ENCODE measurements at places on chromosomes 7 and 10.
A peak's percentile ranks its signal among the peaks of the same experiment; 100 is the strongest.

GRCh38 chr7:148625342-148625741 lies 34.8 kb downstream of the C7orf33 start:
- ATAC-seq = no peak

DNA sequence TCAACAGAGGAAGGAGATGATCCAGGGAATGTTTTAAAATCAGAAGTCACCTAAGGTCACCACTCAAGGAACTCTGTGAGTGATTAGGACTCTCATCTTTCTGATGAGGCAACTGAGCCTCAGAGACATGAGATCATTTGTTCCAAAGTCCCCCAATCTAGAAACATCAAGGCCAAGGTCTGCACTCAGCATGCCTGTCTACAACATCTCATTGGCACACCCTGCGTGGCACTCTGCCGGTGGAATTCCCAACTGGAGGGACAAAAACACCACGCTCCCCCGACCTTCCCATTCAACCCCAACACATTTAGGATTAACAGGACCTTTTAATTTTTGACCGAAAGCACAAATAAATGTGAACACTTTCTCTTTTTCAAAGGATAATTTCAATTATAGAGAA lies 31.4 kb downstream of the CPXM2 start:
- no peak for ATAC-seq

DNA sequence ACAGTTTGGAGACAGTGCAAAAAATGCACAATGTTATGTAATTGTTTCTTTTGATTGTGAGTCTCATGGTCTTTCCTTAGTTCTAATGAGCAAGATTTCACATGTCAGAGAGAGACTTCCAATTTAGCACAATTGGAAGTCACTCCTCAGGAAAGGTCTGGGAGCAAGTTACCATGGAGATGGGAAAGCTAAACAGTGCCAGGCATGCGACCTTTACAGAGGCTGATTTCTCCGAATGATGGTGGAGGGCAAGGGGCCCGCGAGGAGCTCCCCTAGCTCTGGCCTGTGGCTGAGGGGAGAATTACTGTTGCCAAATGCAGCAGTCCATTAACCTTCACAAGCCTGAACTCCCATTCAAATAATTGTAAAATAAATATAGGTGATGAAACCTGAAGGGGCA lies 59.3 kb downstream of the CDCA7L start:
- peak; percentile 69 for ATAC-seq

DNA sequence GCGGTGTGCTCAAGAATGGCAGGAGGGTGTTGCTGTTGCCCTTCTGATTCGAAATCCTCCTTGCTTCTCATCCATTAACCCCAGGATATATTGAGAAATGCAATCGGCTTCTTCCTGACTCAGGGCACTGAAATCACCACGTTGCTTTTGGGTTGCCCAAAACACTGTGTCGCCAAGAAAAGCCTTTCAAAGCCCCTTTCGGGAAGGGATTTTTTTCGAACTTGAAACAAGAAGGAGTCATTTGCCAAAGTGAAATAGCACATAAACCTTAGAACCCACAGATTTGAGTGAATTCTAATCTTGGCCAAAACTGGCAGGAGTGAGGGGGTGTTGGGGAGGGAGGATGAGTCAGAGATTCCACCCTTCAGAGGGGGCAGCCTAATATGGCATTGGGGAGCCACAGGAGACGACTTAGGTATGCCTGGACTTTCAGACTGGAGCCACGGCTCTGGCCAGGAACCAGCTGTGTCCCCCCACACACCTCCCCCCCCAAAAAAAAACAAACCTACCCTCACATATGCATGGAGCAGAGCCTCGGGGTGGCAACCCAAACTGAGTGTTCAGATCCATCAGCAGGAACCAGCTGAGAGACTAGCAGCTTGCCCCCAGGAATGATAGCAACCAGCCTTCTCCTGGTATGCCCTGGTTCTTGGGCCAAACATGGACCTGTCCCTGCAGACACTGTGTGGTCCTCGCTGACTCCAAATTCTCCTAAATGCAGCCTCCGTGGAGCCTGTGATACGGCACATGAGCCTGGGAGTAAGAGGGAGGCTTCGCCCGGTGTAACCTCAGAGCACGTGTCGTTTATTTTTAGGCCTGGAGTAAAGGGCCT lies 138.4 kb downstream of the FGFR2 start:
- ATAC-seq = no peak

- ATAC-seq = peak; percentile 43
Observed at GRCh38 chr10:112952282-112953173, 2.5 kb downstream of the TCF7L2 start.

GRCh38 chr7:101222275-101222830 lies 4.4 kb downstream of the ZNHIT1 start:
- ATAC-seq = no peak

GRCh38 chr7:76155938-76156337 lies 45.8 kb upstream of the SRRM3 start:
- no peak for ATAC-seq

- peak; percentile 59 for ATAC-seq
Observed at GRCh38 chr10:102814873-102815661, 22.1 kb downstream of the CYP17A1 start.

DNA sequence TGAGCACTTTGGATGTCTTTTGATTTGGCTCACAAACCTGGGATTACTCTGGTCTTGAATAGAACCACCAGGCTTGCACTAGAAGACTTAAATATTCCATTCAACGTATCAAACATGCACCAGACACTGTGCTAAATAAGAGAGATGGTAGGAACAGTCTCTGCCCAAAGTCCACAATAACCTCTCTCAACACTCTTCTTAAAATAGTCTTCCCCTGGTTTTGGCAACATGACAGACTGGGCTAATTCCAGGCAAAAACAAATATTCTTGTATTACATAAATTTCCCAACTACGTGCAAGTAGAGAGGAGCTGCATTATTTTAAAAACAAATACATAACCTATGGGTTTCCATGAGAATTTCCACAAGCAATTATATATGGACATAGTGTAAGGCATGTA lies 64.8 kb upstream of the PAPSS2 start:
- ATAC-seq = no peak

GRCh38 chr7:120864141-120864900 lies 6.4 kb upstream of the TSPAN12 start:
- no peak for ATAC-seq
